NCI-H1694 (cell line): ENCODE measurements at places on chromosomes 5 and 9.

GRCh38 chr5:162283609-162284008 lies 216.0 kb downstream of the GABRG2 start:
- no peak for DNase-seq

DNA sequence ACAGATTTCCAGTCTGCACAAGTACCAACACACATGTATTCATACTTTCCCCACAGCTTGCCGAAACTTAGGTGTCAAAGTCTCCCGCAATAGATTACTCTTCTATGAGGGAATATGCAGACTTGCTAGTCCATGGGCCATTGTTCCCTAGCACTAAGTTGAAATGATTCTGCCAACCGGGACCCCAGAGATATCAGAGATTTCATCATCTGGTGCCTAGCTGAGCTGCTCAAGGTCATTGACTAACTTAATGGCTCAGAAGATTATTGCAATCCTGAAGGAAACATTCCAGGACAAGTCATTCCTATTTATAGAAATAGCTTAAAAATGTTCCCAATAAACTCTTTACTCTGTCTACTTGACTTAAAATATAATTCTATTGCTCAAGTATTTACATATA lies 202.6 kb downstream of the PIK3R1 start:
- no peak for DNase-seq

DNA sequence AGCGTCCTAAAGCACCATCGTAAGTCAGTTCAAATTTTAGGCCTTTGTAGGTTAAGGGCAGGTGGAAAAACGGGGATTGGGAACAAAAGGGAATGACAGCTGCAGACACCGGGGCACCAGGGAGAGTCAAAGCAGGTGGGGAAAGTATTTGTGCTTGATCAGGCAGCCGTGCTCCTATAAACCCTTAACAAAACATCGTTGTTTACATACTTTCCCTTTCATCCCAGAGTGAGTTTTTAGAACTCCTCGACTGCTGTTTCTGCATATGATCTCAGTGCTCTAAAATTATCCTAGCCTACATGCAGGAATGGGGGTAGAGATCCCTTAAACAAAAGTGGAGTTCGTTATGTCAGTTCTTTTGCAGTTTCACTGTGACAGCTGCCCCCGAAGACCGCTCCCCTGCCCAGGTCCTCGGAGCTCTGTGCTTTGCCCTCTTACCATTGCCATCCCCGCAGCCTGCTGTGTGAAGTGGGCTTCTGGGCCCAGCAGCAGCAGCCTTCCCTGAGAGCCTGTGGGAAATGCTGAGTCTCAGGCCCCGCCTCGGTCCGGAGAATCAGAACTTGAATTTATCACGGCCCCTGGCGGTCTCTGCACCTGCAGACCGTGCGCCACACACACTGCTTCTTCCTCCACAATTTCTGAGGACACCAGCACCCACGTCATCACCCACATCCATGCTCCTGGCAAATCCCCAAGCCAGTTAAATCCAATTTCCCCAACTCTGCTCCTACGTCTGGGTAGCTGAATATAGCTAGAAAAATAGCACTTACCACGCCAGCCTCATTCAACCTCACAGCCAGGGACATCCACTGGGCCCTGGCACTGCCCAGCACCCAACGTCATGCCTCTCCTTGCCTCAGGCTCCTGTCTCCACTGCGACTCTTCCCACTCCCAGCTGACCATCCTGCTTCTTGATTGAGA lies 86.8 kb downstream of the NSUN2 start:
- no peak for DNase-seq

DNA sequence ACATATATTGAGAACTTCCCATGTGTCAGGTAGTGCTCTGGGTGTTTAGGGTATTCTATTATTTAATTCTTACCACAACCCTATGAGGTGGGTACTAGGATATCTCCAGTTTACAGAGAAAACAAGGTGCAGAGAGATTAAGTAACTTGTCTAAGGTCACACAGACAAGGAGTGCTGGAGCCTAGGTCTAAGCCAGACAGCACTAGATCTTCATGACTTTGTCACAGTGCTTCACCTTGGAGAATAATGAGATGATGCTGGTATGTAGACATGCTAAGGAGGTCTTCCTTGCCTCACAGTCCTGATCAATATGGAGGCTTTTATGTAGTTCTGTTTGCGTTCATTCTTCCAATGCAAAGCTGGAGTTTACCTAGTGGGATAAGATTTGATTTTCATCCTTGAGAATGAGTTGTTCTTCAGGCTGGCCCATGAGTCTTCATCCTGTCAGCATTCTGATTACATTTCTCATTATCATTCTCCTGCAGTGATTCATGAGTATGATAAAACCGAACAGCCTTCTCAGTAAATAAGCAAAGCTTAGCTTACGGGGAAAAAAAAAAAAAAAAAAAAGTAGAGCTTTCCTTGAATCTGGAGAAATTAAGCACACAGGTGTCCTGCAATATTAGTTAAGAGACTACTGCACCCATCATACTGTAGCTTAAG lies 176.3 kb downstream of the C9orf152 start:
- DNase-seq = no peak
